A549 treated with GW870086 at 1 μM for 4 hours (cell line): ENCODE measurements at places on chromosomes 5 and 9. TPM values are rescaled to one million over a fixed set of nuclear protein-coding genes. Genes with fewer than 3 reads are reported as not detected.

RAD23B gene
- 87.1 to 114 TPM (median 106 TPM) in 5 replicates for total RNA-seq

ENC1 gene
- 6.1 to 7.1 TPM (median 6.4 TPM) in 5 replicates for total RNA-seq

TMOD1 gene
- total RNA-seq = 1.6 to 2.4 TPM (median 2.1 TPM) in 5 replicates

IFNA21 gene
- not detected in 5 replicates for total RNA-seq

PPIC gene
- 16.5 to 17.7 TPM (median 16.6 TPM) in 5 replicates for total RNA-seq

PPP3R2 gene
- not detected in 5 replicates for total RNA-seq
